ENCODE measurements at places on chromosomes 5 and 9.

DNA sequence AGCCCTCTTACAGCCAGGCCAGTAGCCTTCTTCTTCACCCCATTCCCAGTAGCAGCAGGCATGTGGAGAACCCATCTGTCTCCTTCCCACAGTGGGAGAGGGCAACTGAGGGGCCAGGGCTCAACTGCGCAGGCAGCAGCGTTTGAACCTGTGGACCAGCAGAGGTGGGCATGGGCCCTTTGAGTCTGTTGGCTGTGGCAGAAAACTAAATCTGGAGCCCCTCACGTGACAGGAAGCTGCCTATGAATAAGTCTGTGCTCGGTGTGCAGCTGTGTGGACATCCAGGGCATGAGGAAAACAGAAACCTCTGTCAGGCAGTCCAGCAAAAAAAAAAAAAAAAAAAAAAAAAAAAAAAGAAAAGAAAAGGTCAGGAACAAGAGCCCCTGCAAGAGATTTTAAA lies 189.2 kb upstream of the NR3C1 start:
- DNase-seq = peak; percentile 26

- peak; percentile 12 for DNase-seq
Measured at GRCh38 chr5:87020099-87020934, 247.4 kb upstream of the RASA1 start.

DNA sequence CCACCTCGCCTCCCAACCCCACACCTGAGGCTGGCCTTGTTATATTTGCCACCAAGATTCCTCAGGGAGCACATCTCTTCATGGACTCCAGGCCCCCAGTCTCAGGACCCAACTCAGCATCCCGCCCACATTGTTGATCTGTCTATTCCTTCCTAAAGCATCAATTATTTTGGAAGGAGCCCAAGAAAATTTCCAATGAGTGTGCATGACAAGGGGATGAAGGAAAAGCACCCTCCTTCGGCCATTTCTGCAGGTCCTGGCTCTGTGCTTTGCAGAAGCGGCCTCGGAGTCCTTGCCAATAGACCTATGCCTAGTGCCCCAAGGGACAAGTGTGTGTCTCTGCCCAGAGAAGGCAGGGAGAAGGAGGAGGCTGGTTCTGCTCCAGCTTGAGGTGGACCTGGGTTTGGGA lies 273.2 kb downstream of the GADD45G start:
- DNase-seq = no peak

DNA sequence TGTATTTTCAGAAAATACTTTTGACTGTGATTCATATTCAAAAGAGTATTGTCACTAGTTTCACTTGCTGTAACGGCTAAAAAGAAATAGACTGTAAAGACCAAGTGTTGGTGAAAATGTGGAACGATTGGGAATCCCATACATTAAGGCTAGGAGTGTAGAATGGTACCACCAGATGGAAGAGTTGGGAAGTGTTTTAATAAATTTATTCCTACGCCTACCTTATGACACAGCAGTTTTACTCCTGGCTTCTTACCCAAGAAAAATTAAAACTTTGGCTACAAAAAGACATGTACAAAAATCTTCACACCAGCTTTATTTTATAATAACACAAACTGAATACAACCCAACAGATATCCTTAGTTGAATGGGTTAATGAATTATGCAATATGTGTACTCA lies 256.2 kb downstream of the TAF11L14 start:
- DNase-seq = no peak

GRCh38 chr5:133400120-133400519 lies 212.2 kb downstream of the FSTL4 start:
- no peak for DNase-seq

GRCh38 chr5:6236858-6237481 lies 141.4 kb downstream of the MED10 start:
- DNase-seq = no peak

All from fibroblast of the aortic adventitia (primary cell).